Activated B cell treated with CpG ODN at 0.5 μM for 24 hours (primary cell): ENCODE measurements at places on chromosomes 7 and 10.

- DNase-seq, result no peak
Measured at GRCh38 chr7:112112822-112113255, 93.4 kb downstream of the DOCK4 start.

DNA sequence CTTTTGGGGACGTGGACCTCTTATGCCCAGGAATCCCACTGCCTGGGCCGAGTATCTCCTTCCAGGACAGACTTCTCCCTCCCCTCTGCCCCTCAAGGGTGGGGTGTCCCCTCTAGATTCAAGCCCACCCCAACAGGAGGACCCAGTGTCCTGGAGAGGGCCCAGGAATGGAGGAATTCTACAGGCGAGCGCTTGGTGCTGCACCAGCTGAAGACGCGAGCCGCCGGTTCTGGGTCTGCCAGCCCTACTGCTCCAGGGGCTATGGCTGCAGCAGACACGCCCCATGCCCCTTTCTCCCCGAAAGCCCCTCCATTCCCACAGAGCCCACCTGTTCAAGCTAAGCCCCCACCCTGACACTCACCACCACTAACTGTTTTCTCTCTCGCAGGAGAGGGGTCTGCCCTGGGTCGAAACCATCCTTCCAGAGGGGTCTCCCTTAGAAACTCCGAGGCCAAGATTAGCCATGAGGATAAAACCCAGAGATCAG, 8.6 kb downstream of the CRYGN start:
- DNase-seq, result no peak

GRCh38 chr7:43077732-43078391, 34.6 kb upstream of the HECW1 start:
- no peak for DNase-seq

DNA sequence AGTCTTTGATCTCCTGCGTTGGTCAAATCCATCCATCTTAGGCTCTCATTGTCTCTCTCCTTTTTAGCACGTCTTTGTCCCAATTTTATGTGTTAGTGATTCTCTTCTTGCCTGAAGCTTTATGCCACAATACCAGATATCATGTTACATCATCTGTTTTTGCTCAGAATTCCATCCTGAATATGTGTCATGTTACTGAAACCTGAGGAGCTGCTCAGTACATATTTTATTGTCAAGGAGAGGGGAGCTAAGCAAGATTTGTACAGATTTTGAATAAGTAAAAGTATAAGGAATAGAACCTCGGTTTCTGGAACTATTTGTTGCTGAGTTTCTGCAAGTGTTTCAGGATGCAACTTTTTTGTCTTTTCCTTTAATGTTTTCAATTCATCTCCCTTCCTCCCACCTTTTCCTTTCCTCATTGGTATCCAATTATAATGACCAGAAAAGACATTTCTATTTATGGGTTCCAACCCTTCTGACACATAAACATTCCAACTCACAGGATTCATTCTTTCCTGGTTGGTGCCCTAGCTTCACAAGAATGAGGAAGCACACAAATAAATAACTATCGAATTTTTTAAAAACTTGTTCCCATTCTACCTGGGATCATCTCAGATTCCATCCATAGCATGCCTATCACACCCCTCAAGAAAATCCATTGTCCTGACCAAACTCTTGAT, 291.8 kb downstream of the CRPPA start:
- no peak for DNase-seq

- no peak for DNase-seq
Measured at GRCh38 chr7:28408105-28408959, 4.0 kb upstream of the CREB5 start.

- no peak for DNase-seq
Measured at GRCh38 chr7:118152149-118152548, 31.8 kb upstream of the LSM8 start.

GRCh38 chr10:56116684-56117083, 244.4 kb downstream of the ZWINT start:
- DNase-seq, result no peak
